ENCODE measurements at places on chromosomes 2 and 18.

- no peak for DNase-seq
Measured at GRCh38 chr18:49067071-49067470, 116.3 kb upstream of the SMAD7 start.

DNA sequence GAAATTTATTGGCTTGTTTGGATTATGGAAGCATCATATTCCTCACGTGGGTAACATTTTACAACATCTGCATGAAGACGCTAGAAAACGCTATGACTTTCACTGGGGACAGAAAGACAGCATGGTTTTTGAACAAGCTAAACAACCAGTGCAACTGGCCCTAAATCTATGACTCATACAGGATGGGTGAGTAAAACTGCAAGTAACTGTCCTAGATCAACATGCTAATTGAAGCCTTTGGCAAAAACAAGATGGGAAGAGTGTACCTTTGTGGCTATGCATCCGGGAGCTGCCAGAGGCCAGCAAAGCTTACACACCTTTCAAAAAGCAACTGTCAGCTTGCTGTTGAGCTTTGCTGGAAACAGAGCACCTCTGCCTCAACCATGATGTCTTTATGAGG, 1096.0 kb upstream of the DDX18 start:
- DNase-seq = no peak

DNA sequence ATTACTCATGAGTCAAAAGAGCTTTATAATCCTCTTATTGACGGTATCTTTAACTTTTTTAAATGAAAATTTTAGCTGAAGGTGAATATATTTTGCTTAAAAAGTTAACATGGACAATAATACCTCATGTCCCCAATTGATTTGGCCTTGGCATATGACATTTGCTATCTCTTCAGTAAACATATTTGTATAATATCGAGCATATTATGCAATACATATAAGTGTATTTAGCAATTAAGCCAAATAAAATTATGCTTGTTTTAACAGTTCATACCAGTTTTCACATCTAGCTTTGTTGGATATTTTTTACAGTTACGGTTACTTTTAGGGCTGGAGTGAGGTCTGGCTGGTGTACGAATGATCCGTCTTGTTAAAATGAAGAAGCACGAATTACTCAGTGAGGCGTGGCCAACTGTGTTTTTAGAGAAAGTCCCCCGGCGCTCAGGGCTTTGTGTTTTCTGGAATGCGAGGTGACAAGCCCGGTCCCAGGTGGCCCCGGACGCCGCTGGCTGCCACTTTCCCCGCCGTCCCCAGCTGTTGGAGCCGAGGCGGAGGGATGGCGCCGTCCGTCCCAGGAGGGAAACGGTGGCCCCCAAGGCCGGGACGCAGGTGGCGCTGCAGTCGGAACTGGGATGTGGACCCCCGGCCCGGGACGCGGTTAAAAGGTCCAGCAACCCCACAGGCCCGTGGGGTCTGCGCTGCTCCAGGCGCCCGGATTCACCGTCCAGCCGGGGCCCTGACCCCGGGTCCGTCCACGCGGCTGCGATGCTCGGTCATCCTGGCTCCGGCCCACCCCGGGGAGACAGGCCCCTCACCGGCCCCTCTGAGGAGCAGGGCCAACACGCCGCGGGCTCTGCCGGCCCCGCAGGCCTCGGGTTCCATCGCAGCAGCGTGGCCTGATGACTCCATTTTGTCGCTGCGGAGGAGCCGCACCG, 41.3 kb downstream of the TMEM18 start:
- DNase-seq = no peak

- no peak for DNase-seq
Measured at GRCh38 chr2:69192176-69192945, 179.4 kb downstream of the ANTXR1 start.

DNA sequence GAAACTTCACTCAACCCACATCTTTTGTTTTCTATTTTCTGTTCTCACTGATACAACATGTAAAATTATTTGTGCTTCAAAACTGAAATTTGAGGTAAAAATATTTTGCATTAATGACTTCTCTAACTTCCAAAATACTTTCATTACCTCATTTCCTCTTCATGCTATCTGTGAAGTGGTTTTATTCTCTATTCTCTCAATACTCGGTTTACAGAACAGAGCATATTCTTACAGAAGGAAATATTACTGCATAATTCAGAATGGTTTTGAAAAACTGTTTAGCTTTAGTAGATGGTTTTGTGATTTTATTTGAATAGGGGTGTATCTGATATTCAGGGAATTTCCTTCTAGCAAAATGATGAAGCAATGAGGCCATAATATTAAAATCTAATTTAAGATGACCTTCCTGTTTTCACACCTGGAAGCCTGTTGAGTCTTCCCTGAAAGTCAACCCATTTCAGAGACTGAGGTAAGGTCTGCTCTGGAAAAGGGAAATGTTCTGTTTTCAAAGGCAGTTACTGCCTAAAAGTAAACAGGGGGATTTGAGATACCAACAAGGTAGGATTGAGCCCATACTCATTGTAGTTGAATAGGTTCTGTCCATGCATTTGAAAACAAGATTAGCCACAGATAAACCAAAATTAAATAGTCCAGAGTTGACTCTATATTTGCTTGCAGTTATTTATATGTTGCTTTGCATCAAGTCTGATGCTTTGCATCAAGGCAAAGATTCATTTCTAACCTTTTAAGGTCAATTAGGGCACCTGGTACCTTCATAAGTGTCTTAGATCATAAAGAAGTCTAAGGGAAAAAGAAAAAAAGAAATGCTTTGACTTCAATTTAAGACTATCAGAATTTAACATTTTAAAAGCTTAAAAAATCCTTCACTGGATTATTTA, 50.8 kb upstream of the PEX13 start:
- DNase-seq = no peak

GRCh38 chr2:102438111-102438510, 15.2 kb downstream of the IL18RAP start:
- DNase-seq = no peak
